ENCODE measurements at places on chromosomes 16 and 17.

GRCh38 chr17:82443465-82444283 is 6.9 kb downstream of the CYBC1 start:
- DNase-seq, result no peak

- peak; percentile 80 for DNase-seq
These were observed 973 bp downstream of the SLC7A6 start for GRCh38 chr16:68265078-68265920.

GRCh38 chr16:86581458-86581857 is 3.1 kb downstream of the FOXL1 start:
- no peak for DNase-seq

DNA sequence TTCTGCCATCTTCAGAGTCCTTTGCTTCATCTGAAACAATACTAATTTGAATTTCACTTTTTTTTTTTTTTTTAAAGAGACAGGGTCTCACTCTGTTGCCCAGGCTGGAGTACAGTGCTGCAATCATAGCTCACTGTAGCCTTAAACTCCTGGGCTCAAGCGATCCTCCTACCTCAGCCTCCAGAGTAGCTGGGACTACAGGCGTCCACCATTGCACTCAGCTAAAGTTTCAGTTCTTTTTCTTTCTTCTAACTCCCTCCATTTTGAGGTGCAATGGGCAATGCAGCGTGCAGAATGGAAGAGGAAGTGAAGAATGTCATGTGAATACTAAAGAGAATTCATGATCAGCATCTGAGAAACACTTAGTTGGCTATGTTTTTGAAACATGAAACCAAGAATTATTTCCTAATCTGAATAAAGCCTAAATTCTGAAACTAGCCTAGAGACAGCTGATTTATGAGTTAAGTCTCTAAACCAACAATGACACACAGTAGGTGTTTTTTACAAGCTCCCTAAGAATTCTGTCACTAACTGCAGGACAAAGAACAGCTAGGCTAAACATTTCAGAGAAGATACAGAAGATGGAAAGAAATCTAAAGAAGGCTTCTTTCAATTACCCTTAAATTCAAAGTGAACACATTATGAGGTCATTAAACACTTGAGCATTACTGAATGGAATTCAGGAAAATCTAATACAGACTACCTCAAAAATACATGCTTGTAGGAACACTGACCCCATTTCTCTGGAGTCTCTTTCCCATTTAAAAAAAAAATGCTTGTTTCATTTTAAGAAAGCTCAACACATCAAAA is 21.0 kb downstream of the SNN start:
- DNase-seq, result no peak

GRCh38 chr16:67116388-67117311 is 6.9 kb downstream of the PHAF1 start:
- DNase-seq, result peak; percentile 3
